A549 treated with CORT108297 at 1 μM for 4 hours (cell line): ENCODE measurements at places on chromosomes 11 and 22. TPM values are rescaled to one million over a fixed set of nuclear protein-coding genes. Genes with fewer than 3 reads are reported as not detected.

The C11orf86 gene
- total RNA-seq: 38.8 to 74.1 TPM (median 60.3 TPM) in 5 replicates

The SEPTIN5 gene
- 7.7 to 10.7 TPM (median 10.2 TPM) in 5 replicates for total RNA-seq

The MUS81 gene
- total RNA-seq: 25.2 to 36.4 TPM (median 34.5 TPM) in 5 replicates

The LBHD1 gene
- total RNA-seq: 3.6 to 6.2 TPM (median 5.3 TPM) in 5 replicates

The GLYAT gene
- not detected in 5 replicates for total RNA-seq

The KIAA0930 gene
- 70.7 to 94.9 TPM (median 93.3 TPM) in 5 replicates for total RNA-seq

The B4GALNT4 gene
- 11.1 to 25.3 TPM (median 20.4 TPM) in 5 replicates for total RNA-seq

The PRG3 gene
- total RNA-seq: not detected in 5 replicates

The TEX54 gene
- not detected in 5 replicates for total RNA-seq

The SCN4B gene
- 0.03 to 0.08 TPM (median 0.07 TPM) in 5 replicates for total RNA-seq

The KCNK4 gene
- 0.07 to 0.10 TPM (median 0.09 TPM) in 3 of 5 replicates, not detected in the others for total RNA-seq

The ABCG4 gene
- 0.21 to 0.42 TPM (median 0.32 TPM) in 5 replicates for total RNA-seq

The TLCD5 gene
- total RNA-seq: 5.1 to 8.7 TPM (median 7.2 TPM) in 5 replicates

The TRAPPC4 gene
- total RNA-seq: 59.1 to 74.1 TPM (median 64.7 TPM) in 5 replicates

The OR51B2 gene
- not detected in 5 replicates for total RNA-seq

The SEC14L6 gene
- 0.03 TPM in 1 of 5 replicates, not detected in the others for total RNA-seq

The PATZ1 gene
- total RNA-seq: 16.4 to 22.6 TPM (median 21.1 TPM) in 5 replicates

The MAP6 gene
- 1.5 to 1.9 TPM (median 1.7 TPM) in 5 replicates for total RNA-seq

The TRIM3 gene
- 14.7 to 23.1 TPM (median 21.7 TPM) in 5 replicates for total RNA-seq

The RBMXL2 gene
- not detected in 5 replicates for total RNA-seq

The TRIM66 gene
- total RNA-seq: 1.7 to 2.8 TPM (median 2.3 TPM) in 5 replicates

The MS4A12 gene
- total RNA-seq: not detected in 5 replicates

The MAPK12 gene
- total RNA-seq: 19.3 to 29.1 TPM (median 25.8 TPM) in 5 replicates

The SYT12 gene
- 11.2 to 18.6 TPM (median 16.8 TPM) in 5 replicates for total RNA-seq

The CCDC116 gene
- total RNA-seq: 0.05 to 0.06 TPM (median 0.06 TPM) in 3 of 5 replicates, not detected in the others

The MRPL23 gene
- 133 to 163 TPM (median 158 TPM) in 5 replicates for total RNA-seq

The TRPM5 gene
- not detected in 5 replicates for total RNA-seq

The MRGPRE gene
- 0.09 to 0.17 TPM (median 0.10 TPM) in 3 of 5 replicates, not detected in the others for total RNA-seq
